ENCODE measurements at places on chromosomes 7 and 10. TPM values are rescaled to one million over a fixed set of nuclear protein-coding genes. Genes with fewer than 3 reads are reported as not detected.

- no peaks in the 10 kb centered on the region for H3K27me3 ChIP-seq
- DNase-seq, result no peak
- no peak overlapping the region for H3K27ac ChIP-seq
- no peak overlapping the region for H3K4me3 ChIP-seq
- peaks cover 3% of the 10 kb centered on the region for H3K4me1 ChIP-seq
Observed at GRCh38 chr10:110474826-110475225, 22.9 kb upstream of the DUSP5 start.

- H3K27ac ChIP-seq, result no peak overlapping the region
- H3K36me3 ChIP-seq, result no peaks in the 10 kb centered on the region
- H3K27me3 ChIP-seq, result no peaks in the 10 kb centered on the region
- DNase-seq, result no peak
Observed at GRCh38 chr7:95865716-95866371, 93.5 kb downstream of the DYNC1I1 start.

GRCh38 chr10:12218991-12219390 is 23.0 kb downstream of the CDC123 start:
- peaks cover 43% of the 10 kb centered on the region for H3K36me3 ChIP-seq
- DNase-seq, result no peak
- no peaks in the 10 kb centered on the region for H3K4me1 ChIP-seq

DNA sequence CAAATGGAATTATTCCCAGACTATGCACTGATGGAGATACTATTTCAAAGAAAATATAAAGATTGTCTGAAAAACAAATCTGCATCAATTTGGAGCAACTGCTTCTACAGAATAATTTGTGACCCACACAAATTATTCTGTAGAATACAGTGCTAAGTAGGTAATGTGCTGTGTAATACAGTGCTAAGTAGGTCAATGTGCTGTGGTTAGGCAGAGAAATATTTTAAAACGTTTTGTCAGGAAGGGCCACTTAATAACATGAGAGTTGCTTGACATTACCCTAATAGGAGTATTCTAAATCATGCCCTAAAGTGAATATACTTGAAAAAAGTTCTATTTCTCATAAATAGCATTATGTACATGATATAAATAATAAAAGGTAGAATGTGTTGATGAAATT is 116.5 kb upstream of the KCND2 start:
- no peak overlapping the region for H3K4me3 ChIP-seq
- H3K27ac ChIP-seq, result no peak overlapping the region
- no peaks in the 10 kb centered on the region for H3K4me1 ChIP-seq
- no peaks in the 10 kb centered on the region for H3K27me3 ChIP-seq
- H3K36me3 ChIP-seq, result no peaks in the 10 kb centered on the region

DNA sequence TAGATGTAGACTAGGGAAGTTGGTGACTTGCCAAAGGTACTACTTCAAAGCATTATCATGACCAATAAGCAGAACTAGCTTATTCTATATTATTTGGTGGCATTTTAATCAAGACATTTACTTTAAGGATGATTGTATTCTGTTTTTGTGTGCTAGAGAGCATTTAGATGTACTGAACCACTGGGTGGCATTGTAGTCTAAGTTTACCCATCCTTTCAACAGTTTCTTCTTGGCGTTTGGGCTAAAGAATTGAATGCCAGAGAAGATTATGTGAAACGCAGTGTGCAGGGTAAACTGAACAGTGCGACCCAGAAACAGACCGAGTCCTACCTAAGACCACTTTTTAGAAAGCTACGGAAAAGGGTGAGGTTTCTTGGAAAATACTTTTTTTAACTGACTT is 26.8 kb downstream of the PRPF18 start:
- no peaks in the 10 kb centered on the region for H3K4me1 ChIP-seq
- H3K27me3 ChIP-seq, result no peaks in the 10 kb centered on the region
- no peak overlapping the region for H3K27ac ChIP-seq
- DNase-seq, result no peak
- no peak overlapping the region for H3K4me3 ChIP-seq
- peaks cover 65% of the 10 kb centered on the region for H3K36me3 ChIP-seq

- no peak overlapping the region for H3K27ac ChIP-seq
- no peaks in the 10 kb centered on the region for H3K27me3 ChIP-seq
- H3K36me3 ChIP-seq, result no peaks in the 10 kb centered on the region
- DNase-seq, result no peak
- peaks cover 8% of the 10 kb centered on the region for H3K4me1 ChIP-seq
- no peak overlapping the region for H3K4me3 ChIP-seq
Observed at GRCh38 chr7:135342887-135343286, 109.2 kb downstream of the STRA8 start.

- H3K4me3 ChIP-seq, result no peak overlapping the region
- H3K36me3 ChIP-seq, result no peaks in the 10 kb centered on the region
- DNase-seq, result peak; percentile 8
- no peaks in the 10 kb centered on the region for H3K27me3 ChIP-seq
- H3K27ac ChIP-seq, result no peak overlapping the region
Observed at GRCh38 chr7:3928727-3929515, 627.9 kb downstream of the SDK1 start.

- no peak overlapping the region for H3K4me3 ChIP-seq
- no peaks in the 10 kb centered on the region for H3K36me3 ChIP-seq
- no peak for DNase-seq
- H3K27me3 ChIP-seq, result no peaks in the 10 kb centered on the region
Observed at GRCh38 chr7:21656081-21656480, 113.2 kb downstream of the DNAH11 start.

GRCh38 chr7:114112806-114113205 is 194.0 kb upstream of the PPP1R3A start:
- H3K4me1 ChIP-seq, result no peaks in the 10 kb centered on the region
- no peak for DNase-seq
- H3K27ac ChIP-seq, result no peak overlapping the region
- H3K4me3 ChIP-seq, result no peak overlapping the region
- H3K27me3 ChIP-seq, result no peaks in the 10 kb centered on the region
- H3K36me3 ChIP-seq, result no peaks in the 10 kb centered on the region

DNA sequence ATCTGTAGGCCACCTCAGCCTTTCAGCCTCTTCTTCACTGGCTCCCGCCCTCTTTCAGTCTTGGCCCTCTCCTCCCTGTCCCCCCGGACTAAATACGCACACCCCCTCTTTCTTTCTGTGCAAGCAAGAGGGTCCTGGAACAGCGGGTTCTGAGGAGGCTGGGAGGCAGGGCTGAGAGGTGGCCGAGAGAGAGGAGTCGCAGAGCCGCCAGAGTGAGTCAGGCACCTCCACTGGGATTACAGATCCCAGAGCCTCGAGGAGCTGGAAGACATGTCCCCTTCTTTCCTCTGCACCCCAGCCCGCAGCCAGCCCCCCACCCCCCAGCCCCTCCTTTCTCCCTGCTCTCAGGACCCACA is 182 bp downstream of the CCDC136 start:
- H3K4me3 ChIP-seq, result peak overlapping the region; percentile 59
- peaks cover 43% of the 10 kb centered on the region for H3K27me3 ChIP-seq
- peaks cover 11% of the 10 kb centered on the region for H3K4me1 ChIP-seq
- no peaks in the 10 kb centered on the region for H3K36me3 ChIP-seq

DNA sequence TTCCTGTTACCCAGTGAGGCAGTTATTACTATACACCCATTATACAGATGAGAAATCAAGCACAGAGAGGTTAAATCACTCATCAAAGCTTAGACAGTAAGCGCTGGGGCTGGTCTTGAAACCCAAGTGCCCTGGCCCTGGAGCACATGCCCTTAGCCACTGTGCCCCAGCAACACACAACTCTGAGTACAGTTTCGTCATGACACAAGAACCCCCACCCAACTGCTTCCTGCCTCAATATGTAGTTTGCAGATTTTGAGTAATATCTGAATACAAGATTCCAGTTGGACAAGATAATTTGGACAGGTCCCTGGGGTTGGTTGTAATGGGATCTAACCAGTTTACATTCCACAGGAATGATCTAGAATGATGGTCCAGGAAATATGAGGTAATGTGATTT is 62.8 kb downstream of the SH3PXD2A start:
- DNase-seq, result no peak
- peaks cover 64% of the 10 kb centered on the region for H3K4me1 ChIP-seq
- no peaks in the 10 kb centered on the region for H3K27me3 ChIP-seq
- peaks cover 5% of the 10 kb centered on the region for H3K36me3 ChIP-seq
- H3K27ac ChIP-seq, result peak overlapping the region; percentile 97
- H3K4me3 ChIP-seq, result no peak overlapping the region

DNA sequence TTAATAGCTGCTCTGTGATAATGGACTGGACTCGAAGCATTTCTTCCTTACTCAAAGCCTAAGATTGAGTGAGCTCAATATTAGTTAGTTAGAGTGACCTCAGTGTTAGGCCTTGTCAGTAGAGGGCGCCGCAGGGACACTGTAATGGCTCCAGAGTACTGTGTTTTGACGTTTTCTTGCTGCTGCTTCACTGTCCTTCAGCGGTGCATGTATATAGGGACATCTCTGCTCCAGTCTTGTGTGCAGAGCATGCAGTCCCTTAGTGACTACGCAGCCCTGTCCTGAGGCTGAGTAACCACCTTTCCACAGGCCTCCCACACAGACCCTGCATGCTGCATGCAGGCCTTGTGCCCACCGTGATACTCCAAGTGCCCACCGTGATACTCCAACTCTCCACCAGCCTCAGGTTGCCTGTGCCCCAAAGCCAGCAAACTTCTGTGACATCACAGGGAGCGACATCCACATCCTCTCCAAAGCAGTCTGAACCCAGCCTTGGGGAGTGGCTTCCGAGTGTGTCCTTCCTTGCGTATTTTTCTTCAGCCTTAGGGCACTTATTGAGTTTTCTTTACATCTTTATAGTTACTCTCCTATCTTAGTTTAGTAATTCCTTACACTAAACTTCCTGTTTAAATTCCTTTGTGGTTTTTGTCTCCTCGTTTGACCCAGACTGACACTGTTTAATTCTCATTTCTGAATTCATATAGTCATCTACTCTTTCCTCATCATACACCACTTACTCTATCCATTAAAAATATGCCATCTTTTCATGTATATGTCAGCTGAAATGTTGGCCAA is 118.2 kb downstream of the JAZF1 start:
- H3K4me3 ChIP-seq, result no peak overlapping the region
- H3K27ac ChIP-seq, result no peak overlapping the region
- H3K4me1 ChIP-seq, result peaks cover 3% of the 10 kb centered on the region
- H3K27me3 ChIP-seq, result no peaks in the 10 kb centered on the region

DNA sequence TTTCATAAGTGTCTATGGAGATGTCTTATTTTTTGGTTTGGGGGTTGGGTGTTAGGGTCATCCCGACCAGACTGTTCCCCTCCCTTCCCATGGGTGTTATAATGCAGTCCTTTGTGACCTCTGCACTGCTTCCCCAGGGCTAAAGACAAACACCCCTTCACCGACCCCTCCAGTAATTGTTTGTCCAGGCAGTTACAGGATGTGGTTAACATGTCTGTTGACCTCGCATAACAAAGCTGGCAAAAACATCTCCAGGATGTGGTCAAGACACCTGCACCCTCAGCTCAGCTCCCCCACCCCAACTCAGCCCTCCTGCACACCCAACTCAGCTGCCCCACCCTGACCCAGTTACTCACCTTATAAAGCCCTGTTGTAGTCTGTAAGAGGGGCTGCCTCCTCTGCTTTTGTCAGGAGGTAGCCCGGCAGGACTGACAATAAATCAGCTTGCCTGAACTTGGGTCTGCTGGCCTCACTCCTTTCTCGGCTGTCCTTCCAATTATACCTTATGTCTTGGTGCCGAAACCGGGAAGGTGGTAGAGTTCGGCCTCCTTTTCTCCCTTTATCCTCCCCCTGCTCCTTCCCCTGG is 102.2 kb downstream of the ZNF92 start:
- H3K27ac ChIP-seq, result no peak overlapping the region
- H3K4me1 ChIP-seq, result no peaks in the 10 kb centered on the region
- H3K27me3 ChIP-seq, result no peaks in the 10 kb centered on the region
- no peaks in the 10 kb centered on the region for H3K36me3 ChIP-seq

DNA sequence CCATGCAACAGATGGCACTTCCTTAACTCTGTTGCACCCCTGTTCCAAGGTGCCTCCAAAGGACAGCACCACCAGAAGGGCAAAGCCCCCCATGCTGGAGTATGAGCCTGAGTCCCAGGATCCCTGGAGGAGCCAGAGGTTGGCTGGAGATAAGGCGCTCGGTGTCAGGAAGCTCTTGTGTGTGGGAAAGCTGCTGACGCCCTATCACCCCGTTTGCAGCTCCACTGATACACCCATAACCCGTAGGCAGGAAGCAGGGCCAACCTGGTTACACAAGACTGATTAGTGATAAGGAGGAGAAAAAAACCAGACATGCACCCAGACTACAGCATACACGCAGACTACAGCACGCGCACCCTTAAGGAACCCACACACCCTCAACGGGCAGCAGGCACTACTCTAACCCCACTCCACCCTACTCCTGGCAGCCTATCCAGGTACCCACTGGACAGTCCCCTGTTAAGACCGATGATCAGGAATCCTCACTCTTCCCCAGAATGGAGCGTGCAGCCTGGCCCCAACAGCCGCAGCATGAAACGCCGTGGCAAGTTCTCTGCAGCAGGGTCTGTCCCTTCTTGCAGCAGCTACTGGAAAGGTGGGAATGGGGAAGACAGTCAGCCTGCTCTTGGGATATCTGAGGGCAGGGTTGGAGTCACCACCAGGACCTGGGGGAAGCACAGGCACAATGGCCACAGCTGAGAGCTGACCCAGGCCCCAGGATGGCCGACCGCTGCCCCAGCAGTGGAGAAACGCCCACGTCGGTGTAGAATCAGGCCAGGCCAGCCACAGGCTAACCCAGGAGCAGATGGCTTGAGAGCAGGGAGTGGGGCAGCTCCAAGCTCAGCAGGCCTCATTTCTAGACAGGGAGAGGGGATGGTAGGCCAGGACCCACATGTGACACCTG is 38.3 kb upstream of the TUBB8 start:
- H3K4me3 ChIP-seq, result no peak overlapping the region
- H3K36me3 ChIP-seq, result no peaks in the 10 kb centered on the region
- no peak overlapping the region for H3K27ac ChIP-seq
- H3K27me3 ChIP-seq, result no peaks in the 10 kb centered on the region
- DNase-seq, result peak; percentile 92

DNA sequence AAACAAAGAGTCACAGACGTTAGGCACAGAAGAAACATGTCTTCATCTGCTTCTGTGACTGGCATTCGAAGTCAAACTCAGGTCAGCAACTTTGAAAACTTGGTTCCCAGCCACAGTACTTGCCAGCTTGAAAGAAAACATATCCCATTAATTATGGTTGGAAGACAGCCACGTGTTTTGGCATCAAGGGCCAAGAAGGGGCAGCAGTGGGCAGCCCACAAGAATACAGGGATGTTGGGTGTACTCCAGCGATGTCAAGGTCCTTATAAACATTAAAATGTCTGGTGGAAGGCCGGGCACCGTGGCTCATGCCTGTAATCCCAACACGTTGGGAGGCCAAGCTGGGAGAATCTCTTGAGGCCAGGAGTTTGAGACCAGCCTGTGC is 29.5 kb downstream of the JCAD start:
- no peak overlapping the region for H3K4me3 ChIP-seq
- no peaks in the 10 kb centered on the region for H3K4me1 ChIP-seq
- peaks cover 2% of the 10 kb centered on the region for H3K27me3 ChIP-seq
- no peak overlapping the region for H3K27ac ChIP-seq
- peaks cover 2% of the 10 kb centered on the region for H3K36me3 ChIP-seq

- no peaks in the 10 kb centered on the region for H3K36me3 ChIP-seq
- no peak for DNase-seq
- no peak overlapping the region for H3K4me3 ChIP-seq
- no peak overlapping the region for H3K27ac ChIP-seq
- H3K27me3 ChIP-seq, result no peaks in the 10 kb centered on the region
Observed at GRCh38 chr10:12465385-12466136, 116.2 kb downstream of the CAMK1D start.

Gene LHFPL3
- 8.4 TPM for polyA plus RNA-seq

Gene POLR2J3
- 40.4 TPM for polyA plus RNA-seq

Gene PRF1
- 2.0 TPM for polyA plus RNA-seq

Gene DTX2
- 17.4 TPM for polyA plus RNA-seq

Gene FANK1
- polyA plus RNA-seq, result 5.0 TPM

Gene MKI67
- 26.5 TPM for polyA plus RNA-seq

Gene UBE2H
- 45.5 TPM for polyA plus RNA-seq
